H7 (cell line): ENCODE measurements at places on chromosomes 3 and 15. TPM values are rescaled to one million over a fixed set of nuclear protein-coding genes. Genes with fewer than 3 reads are reported as not detected.

GRCh38 chr3:4799266-4800256 lies 179.7 kb upstream of the BHLHE40 start:
- no peak for DNase-seq

DNA sequence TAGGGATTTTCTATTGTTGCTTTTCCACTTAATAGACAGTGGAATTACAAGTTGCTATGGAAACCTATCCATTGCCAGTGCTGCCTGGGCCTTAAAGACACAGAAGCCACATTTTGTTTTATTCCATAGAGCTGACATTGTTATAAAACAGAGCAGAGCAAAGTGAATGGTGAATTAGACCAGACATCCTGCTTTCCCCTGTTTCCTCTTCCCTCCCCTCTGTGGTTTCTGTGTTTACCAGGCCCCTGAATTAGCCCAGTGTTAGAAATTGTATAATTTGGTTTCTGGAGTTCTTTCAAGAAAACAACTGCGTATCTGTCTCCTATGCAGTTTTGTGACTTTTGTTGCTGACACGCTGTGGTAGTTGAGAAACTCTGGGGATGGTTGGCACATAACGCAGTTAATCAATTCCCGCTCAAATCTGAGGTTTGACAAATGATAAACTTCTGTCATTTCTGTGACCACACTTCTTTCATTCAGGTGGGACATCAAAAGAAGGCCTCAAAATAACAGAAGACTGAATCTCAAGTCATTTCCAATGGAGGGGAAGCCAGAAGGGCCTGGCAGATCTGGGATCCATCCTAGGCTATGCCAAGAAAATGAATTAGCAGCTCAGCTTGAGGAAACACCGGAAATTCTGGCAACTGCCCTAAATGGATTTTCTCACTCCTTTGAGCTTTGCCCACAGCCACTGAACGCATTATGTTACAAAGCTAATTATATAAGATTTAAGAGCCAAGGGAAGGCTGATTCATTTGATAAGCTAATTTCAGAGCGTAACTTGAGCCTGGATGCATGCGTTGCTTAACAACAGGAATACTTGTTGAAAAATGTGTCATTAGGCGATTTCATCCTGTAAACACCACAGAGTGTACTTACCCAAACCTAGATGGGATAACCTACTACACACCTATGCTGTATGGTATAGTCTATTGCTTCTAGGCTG lies 46.9 kb downstream of the NR1D2 start:
- DNase-seq = no peak

DNA sequence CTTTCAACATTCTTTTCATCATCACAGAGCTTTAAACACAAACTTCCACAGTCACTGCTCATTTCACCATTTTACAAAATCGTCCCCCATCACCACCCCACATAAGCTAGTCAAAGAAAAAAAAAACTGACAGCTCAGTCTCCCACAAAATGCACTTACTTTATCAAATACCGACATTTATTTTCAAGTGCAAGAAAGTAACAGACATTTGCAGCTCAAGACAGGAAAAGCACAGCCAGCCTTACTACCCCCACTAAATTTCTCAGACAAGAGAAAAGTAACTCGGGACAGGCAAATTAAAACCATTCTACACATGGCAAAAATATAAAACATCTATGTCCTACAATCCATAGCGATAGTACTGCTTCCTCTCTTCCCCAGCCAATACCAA lies 402.4 kb downstream of the SHQ1 start:
- no peak for DNase-seq

DNA sequence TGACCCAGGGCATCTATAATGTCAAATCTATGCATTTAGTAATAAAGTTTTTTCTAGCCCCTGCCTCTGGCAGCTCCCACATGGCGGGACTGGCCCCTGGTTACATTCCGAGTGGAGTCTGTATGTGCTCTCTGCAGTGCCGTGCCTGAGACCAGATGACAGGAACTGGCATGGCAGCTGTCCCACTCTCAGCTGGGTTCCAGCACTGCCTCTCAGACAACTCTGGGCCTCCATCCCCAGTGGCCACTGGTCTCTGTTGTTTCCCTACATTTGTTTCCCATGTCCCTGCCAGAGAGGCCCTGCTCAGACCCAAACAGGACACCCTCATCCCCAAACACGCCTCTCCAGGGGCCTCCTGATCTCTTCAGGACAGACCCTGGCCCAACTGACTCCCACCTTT lies 109.3 kb downstream of the OCA2 start:
- no peak for DNase-seq

DNA sequence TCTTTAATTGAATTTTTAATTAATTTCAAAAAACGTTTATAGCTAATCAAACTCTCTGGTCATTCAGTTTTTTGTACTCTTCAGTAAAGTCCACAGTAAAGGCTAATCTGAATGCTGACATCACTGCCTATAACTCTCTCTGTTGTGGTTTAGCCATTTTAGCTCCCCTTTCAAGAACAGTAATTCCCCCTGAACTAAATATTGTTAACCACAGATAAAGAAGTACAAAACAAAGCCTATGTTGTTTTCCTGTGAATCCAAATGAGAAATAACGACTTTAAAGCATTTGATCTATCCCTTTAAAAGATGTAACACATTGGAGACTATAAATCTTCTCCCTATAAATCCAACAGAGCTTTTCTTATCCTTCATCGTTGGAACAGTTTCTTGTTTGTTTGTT lies 94.2 kb downstream of the ZBTB20 start:
- no peak for DNase-seq

- DNase-seq = no peak
These were observed 116.8 kb upstream of the COL8A1 start for GRCh38 chr3:99521551-99521950.

- peak; percentile 42 for DNase-seq
These were observed 85.4 kb downstream of the SLC6A11 start for GRCh38 chr3:10901296-10901945.

DNA sequence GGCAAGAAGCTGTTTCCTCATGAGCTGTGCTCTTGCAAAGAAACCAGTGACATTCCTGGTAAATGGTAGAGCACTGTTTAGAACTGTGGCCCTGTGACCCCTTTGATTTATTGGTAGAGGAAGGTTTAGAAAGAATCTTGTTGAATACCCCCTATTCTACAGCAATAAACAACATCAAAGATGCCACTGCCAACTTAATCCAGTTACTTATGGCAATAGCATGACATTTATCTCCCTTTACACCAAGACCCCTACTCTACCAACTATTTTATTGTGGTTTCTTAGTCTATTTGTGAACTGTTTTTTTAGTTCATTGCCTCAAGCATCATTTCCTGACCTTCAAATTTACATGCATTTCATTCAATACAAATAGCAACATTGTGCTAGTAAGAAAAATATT lies 288.6 kb downstream of the EPHA3 start:
- DNase-seq = no peak

- no peak for DNase-seq
These were observed 2.5 kb downstream of the AP4E1 start for GRCh38 chr15:50911001-50911400.

- DNase-seq = peak; percentile 6
These were observed 141.9 kb upstream of the CCDC54 start for GRCh38 chr3:107235193-107235927.

GRCh38 chr3:111776827-111777483 lies 82.1 kb upstream of the PHLDB2 start:
- DNase-seq = no peak

GRCh38 chr3:82085851-82086475 lies 324.5 kb upstream of the GBE1 start:
- DNase-seq = no peak

DNA sequence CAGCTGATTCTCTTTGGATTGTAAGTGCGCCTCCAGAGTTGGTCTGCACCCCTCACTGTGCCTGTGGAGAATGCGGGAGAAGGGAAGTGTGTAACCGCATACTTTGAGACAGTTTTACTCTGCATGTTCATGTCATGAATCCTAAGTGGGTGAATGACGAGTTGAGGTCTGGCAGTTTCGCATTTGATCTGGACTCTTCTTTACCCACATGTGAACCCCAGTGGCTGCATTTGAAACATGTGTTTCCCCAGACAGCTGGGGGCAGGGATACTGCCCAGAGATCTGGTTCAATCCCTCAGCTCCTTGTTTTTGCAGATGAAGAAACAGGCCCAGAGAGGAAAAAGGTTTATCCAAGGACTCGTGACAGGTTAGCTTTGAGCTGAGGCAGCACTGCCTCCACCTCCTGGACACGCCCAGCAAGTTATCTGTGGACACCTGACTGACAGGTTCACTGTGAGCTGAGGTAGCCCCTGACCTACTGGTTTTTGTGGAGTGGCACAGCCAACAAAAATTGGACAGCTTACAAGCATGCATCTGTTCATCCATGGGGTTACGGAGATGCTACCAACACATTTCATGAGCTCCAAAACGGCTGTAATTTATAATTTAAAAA lies 207.3 kb downstream of the XXYLT1 start:
- DNase-seq = no peak

- no peak for DNase-seq
These were observed 71.5 kb downstream of the SSR3 start for GRCh38 chr3:156483426-156483825.

DNA sequence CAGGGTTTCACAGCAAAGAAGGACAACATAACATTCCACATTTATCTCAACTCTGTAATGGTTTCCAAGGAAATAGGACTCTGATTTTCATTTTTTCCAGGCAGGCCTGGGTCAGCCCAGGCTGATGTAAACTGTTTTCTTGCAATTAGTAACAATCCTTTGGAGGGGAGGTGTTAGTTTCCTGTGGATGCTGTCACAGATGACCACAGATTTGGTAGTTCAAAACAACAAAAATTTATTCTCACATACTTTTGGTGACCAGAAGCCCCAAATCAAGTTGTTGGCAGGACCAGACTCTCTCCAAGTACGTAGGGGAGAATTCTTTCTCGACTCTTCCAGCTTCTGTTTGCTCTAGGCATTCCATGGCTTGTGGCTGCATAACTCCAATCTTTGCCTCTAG lies 88.0 kb downstream of the EDEM1 start:
- DNase-seq = no peak

- no peak for DNase-seq
These were observed 24.1 kb upstream of the MINAR1 start for GRCh38 chr15:79408041-79408440.

DNA sequence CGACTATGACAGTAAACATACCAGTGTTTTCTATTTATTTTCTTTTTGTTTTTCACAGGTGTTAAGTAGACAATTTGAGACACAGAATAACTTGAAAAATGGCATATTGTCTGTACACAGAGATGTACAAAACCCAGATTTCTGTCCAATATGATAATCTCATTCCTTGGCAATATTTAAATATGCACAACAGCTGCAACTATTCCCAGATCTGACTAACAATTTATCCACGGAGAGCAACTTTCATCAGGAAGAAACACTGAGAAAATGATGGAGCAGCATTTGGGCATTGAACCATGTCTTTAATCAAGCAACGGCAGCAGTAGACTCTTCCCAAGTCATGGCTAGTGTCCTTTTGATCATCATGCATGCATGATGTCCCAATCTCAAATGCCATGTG lies 452.6 kb downstream of the ZPLD1 start:
- no peak for DNase-seq

- no peak for DNase-seq
These were observed 42.1 kb downstream of the IQCH start for GRCh38 chr15:67296684-67297083.

GRCh38 chr3:45321607-45322391 lies 66.6 kb upstream of the LARS2 start:
- peak; percentile 47 for DNase-seq

DNA sequence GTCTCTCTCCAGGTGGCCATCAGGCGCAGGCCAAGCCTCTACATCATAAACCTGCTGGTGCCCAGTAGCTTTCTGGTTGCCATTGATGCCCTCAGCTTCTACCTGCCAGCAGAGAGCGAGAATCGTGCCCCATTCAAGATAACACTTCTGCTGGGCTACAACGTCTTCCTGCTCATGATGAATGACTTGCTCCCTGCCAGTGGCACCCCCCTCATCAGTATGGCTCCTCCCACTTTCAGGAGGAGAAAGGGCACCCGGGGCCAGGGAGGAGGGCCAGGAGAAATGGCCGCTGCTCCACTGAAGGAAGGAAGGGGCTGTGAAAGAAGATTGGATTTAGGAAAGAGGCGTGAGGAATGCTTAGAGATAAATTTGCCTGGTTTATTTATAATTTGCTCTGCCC lies 6.6 kb downstream of the HTR3C start:
- peak; percentile 38 for DNase-seq

DNA sequence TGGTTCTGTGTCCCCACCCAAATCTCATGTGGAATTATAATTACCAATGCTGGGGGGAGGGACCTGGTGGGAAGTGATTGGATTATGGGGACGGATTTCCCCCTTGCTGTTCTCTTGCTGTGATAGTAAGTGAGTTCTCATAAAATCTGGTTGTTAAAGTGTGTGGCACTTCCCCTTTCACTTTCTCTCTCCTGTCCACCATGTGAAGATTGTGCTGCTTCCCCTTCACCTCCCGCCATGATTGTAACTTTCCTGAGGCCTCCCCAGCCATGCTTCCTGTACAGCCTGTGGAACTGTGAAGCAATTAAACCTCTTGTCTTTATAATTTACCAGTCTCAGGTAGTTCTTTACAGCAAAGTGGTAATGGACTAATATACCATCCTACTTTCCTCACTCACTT lies 289.6 kb downstream of the EFHB start:
- DNase-seq = no peak

DNA sequence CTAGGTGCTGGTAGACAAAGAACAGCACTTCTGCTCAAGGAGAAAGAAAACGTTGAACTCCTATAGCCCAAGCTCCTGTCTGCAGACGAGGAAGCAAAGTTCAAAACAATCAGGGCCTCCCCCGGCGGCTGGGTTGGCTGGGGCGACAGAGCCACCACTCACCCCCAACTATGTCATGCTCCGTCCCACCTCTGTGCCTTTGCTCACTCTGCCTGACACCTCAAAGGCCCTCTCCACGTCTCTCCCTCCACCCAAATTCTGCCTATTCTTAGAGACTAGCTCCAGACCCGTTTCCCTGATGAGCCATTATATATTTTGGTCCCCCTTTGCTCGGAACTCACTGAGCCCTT lies 304.3 kb downstream of the TLE3 start:
- DNase-seq = no peak

GRCh38 chr3:45181496-45181895 lies 35.3 kb upstream of the CDCP1 start:
- no peak for DNase-seq

DNA sequence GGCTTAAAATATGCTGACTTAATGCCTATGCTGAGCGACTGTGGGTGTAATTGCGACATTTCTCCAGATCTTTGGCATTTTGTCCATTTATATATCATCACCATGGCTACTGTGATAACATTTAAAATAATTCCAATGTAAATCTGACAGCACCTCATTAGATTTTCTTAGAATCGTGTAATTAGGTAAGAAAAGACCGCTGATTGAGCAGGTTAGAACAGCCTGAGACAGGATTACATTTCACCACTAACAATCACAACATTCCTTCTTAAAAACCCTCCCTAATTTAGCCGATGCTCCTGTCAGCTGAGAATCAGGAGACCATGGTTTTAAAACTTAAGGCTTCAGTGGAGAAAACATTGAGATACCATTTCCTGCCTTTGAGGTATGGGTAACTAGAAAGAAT lies 455.3 kb upstream of the PDZRN3 start:
- DNase-seq = no peak

MME gene
- total RNA-seq = 2.8 and 4.8 TPM in 2 replicates

PATL2 gene
- total RNA-seq = 0.24 and 1.5 TPM in 2 replicates

EPHB1 gene
- total RNA-seq = 0.48 and 3.3 TPM in 2 replicates

RASGRP1 gene
- 2.8 and 2.9 TPM in 2 replicates for total RNA-seq

CYB561D2 gene
- 19.0 and 20.0 TPM in 2 replicates for total RNA-seq

NDN gene
- total RNA-seq = 42.8 and 53.5 TPM in 2 replicates

AADAC gene
- not detected in 2 replicates for total RNA-seq

SERF2 gene
- 372 and 456 TPM in 2 replicates for total RNA-seq

SRGAP3 gene
- total RNA-seq = 5.0 and 5.3 TPM in 2 replicates

TM4SF18 gene
- 2.6 and 4.9 TPM in 2 replicates for total RNA-seq

ST8SIA2 gene
- total RNA-seq = 3.7 and 11.8 TPM in 2 replicates

EFL1 gene
- total RNA-seq = 21.4 and 24.2 TPM in 2 replicates
